ENCODE measurements at places on chromosomes 2 and 18.

DNA sequence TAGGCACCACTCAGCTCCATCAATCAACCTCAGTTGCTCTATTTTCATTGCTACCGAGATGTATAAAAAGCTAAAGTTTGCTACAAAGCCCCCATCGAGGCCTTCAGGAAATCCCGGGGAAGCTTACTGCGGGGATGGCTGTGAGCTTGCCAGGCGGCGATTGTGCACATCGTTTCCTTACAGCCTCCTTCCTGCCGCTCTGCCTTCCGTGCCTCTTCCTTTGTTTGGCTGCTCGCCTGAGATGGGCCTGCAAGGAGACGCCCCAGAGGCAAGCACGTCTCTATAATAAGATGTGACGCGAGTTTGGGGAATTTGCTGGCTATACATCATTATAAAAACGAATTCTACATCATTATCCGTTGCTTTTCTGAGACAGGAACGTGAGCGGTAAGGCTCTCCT is 41.6 kb downstream of the DHRS9 start:
- DNase-seq, result no peak

- no peak for DNase-seq
These were observed 10.2 kb downstream of the RALB start for GRCh38 chr2:120262761-120263428.

- no peak for DNase-seq
These were observed 82.1 kb downstream of the ETAA1 start for GRCh38 chr2:67479261-67479660.

- no peak for DNase-seq
These were observed 153.3 kb downstream of the CELF4 start for GRCh38 chr18:37412333-37412732.

- no peak for DNase-seq
These were observed 60.3 kb downstream of the CRACDL start for GRCh38 chr2:98875746-98876145.

- no peak for DNase-seq
These were observed 8.2 kb downstream of the RND3 start for GRCh38 chr2:150479075-150479915.

DNA sequence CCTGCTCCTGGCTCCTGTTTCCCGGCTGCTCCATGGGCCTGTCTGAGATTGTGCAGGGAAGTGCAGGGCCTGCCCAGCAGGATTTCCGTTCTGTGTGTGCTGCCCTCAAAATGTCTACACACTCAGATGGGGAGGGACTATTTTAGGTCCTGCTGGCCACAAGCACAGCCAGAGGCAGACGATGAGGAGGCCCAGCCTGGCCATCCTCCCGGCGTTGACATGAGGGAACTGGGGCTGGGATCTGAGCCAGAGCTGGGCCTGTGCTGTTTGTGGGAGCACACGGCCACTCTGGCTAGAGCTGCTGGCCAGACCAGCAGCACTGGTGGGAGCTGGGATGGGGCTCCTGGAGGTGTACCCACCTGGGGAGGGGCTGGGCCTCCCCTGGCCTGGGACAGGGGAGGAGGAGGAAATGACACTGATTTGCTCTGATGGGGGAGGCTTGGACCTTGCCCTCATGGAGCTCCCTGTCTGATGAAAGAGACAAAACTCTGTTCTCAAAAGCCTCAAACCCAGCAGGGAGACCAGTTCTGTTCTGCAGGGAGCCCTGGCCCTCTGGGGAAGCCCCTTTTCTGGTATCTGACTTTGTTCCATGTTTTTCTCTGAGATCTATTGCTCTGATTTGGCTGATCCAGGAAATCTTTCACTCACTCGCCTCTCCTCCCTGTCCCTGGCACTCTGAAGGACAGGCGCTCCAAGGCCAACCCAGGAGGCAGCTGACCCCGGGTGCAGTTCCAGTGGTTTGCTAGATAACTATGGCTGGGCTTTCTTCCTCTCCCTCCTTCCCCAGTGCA is 161.8 kb downstream of the DYSF start:
- no peak for DNase-seq

GRCh38 chr2:215746887-215747615 is 266.3 kb downstream of the MREG start:
- no peak for DNase-seq

- DNase-seq, result no peak
These were observed 22.3 kb downstream of the LRATD1 start for GRCh38 chr2:14654835-14655282.

GRCh38 chr2:70799706-70800105 is 9.3 kb upstream of the FIGLA start:
- no peak for DNase-seq

- DNase-seq, result no peak
These were observed 60.5 kb downstream of the MSH6 start for GRCh38 chr2:47843407-47843806.

DNA sequence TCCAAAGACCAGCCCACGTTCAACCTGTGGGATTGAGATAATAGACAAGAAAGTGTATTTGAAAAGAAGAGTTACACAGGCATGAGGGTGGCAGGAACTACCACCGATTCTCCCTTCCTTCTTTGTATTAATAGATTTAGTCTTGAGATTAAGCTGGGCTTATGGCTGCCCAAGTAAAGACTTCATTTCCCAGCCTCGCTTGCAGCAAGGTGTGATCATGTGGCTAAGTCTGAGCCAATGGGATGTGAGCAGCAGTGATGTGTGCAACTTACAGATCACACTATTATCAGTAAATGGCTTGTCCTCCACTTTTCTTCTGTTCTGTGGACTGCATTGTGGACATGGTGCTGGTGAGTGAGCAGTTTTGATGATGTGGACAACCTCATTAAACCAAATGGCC is 101.7 kb downstream of the POLR1A start:
- DNase-seq, result no peak

- DNase-seq, result no peak
These were observed 12.8 kb downstream of the PSMD1 start for GRCh38 chr2:231069379-231070054.

- no peak for DNase-seq
These were observed 15.5 kb downstream of the HDAC4 start for GRCh38 chr2:239385096-239386000.

Data from stimulated activated CD4-positive, alpha-beta T cell treated with anti-CD3 and anti-CD28 coated beads, TNF-alpha, amount 100 ng/mL, for 48 hours (primary cell).